Heart left ventricle (tissue), 16 donors: ENCODE measurements at places on chromosomes 13 and 19. TPM values are rescaled to one million over a fixed set of nuclear protein-coding genes. Genes with fewer than 3 reads are reported as not detected.

NOSIP gene
- total RNA-seq, result 37.3 TPM

DNA sequence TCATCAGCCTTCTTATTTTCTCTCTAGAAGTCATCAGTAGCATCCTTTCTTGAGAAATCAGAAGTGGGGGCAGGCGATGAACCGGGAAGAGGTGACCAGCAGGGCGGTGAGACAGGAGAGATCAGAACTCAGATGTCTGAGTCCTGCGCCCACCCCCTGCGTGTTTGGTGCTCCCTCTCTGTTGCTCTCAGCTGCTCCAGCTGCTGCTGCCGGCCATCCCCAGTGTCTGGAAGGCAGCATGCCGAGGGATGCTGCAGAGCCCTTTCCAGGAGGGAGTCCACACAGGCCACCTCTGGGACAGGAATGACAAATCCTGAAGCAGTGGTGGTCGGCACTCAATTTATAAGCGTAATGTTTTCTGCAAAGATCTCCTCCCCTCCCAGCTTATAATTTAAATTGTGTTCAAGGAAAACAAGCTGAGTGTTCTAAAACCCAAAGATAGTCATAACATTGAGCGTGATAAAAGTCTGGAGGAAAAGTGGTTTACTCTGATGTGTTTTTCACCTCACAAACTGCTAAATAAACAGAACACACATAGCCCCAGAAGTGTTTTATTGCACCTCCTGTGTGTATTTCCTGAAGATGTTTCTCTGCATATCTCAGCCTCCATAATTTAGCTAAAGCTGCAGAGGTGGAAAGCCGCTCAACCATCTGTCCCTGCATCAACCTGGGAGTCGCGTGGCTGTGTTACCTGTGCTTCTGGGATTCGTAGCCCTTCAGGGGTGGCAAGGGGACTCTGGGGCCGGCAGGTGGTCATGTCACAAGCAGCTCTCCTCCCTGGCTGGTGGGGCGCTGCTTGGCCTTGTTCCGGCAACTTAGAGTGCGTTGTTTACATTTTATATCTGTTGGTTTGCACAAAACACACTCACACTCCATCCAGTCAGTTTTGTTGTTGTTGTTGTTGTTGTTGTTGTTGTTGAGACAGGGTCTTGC, 191.2 kb downstream of the USP12 start:
- no peak overlapping the region for H3K4me3 ChIP-seq
- H3K27ac ChIP-seq, result no peak overlapping the region
- no peaks in the 10 kb centered on the region for H3K27me3 ChIP-seq
- DNase-seq, result no peak
- peaks cover 11% of the 10 kb centered on the region for H3K4me1 ChIP-seq
- H3K36me3 ChIP-seq, result no peaks in the 10 kb centered on the region

DNA sequence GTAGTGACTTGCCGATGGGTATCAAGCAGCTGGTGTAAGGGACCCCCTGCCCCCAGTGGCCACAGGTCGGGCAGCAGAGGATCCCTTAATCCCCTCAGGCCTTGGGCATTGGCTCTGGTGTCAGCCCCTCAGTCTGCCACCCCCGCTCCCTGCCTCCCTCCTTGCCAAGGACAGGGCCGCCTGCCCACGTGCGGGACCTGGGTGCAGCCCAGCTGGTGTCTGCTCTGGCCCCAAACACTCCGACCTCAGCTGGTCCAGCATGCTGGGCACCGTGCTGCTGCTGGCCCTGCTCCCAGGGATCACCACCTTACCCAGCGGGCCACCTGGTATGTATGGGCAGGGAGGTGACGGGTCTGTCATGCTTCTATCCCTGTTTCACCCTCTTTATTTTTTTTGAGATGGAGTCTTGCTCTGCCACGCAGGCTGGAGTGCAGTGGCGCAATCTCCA, at the start of gene TGFBR3L:
Gene TGFBR3L, plus strand, starts transcription at position 233 of the 448 bp plus-strand sequence.
- no peak within 1 kb of the TSS for H3K4me3 ChIP-seq
- H3K36me3 ChIP-seq, result peaks cover 29% of the 10 kb centered on the region
- DNase-seq, result peak; percentile 68
- peaks cover 18% of the 10 kb centered on the region for H3K4me1 ChIP-seq
- H3K27me3 ChIP-seq, result peaks cover 33% of the 10 kb centered on the region

KRTDAP gene
- not detected for total RNA-seq

- H3K27me3 ChIP-seq, result no peaks in the 10 kb centered on the region
- peak overlapping the region; percentile 86 for H3K27ac ChIP-seq
- H3K36me3 ChIP-seq, result peaks cover 28% of the 10 kb centered on the region
- H3K4me1 ChIP-seq, result peaks cover 13% of the 10 kb centered on the region
- H3K4me3 ChIP-seq, result peak overlapping the region; percentile 45
- peak; percentile 24 for DNase-seq
Measured at GRCh38 chr13:94595001-94595949, 677 bp downstream of the TGDS start.

HSD17B14 gene
- 4.0 TPM for total RNA-seq

OLFM2 gene
- total RNA-seq, result 0.72 TPM

SLC7A9 gene
- total RNA-seq, result not detected
